Urinary bladder (tissue), 4 donors: ENCODE measurements at places on chromosomes 7 and 10. TPM values are rescaled to one million over a fixed set of nuclear protein-coding genes. Genes with fewer than 3 reads are reported as not detected.

The HOXA11 gene
- polyA plus RNA-seq: 39.1 TPM

The C10orf143 gene
- polyA plus RNA-seq: 7.7 TPM

The EIF4EBP2 gene
- 48.3 TPM for polyA plus RNA-seq

DNA sequence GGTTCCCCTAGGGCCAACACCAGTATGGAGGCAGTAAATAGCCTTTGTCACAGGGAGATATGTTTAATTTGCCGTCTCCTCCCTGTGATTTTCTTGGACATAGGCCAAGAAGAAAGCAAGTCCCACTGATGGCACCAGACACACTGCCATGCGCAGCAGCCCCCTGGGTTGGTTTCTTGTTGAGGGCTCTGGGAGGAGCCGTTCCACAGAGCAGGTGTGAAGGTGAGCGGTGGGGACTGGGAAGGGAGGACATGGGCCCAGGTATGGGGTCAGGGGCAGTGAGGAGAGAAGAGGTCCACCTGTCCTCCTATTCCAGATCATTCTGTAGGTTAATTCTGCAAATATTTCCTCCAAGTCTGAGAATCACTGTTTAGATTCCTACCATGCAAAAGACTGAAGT is 376.1 kb downstream of the PLXNA4 start:
- DNase-seq: no peak

DNA sequence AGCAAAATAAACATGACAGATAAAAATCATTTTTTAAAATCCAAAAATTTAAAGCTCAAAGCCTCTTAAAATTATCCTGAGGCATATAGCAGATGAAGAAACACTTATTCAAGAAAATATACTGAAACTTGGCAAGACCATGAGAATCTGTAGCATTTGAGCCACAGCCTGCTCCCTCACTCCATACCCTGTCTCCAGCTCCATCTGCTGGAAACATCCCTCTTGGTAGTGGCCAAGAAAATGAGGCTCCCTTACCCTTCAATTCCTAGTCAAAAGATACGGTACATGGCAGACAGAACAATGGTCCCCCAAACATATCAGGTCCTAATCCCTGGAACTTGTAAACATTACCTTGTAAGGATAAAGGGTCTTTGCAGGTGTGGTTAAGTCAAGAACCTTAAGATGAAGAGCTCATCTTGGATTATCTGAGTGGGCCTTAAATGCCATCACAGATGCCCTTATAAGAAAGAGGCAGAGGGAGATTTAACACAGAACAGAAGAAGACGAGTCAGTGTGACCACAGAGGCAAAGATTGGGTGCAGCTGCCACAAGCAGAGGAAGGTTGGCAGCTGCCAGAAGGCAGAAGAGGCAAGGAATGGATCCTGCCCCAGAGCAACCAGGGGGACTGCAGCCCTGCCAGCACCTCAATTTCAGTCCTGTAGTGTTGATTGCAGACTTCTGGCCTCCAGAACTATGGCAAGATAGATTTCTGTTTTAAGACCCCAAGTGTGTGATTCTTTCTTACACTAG is 149.4 kb downstream of the ZNF248 start:
- DNase-seq: no peak

DNA sequence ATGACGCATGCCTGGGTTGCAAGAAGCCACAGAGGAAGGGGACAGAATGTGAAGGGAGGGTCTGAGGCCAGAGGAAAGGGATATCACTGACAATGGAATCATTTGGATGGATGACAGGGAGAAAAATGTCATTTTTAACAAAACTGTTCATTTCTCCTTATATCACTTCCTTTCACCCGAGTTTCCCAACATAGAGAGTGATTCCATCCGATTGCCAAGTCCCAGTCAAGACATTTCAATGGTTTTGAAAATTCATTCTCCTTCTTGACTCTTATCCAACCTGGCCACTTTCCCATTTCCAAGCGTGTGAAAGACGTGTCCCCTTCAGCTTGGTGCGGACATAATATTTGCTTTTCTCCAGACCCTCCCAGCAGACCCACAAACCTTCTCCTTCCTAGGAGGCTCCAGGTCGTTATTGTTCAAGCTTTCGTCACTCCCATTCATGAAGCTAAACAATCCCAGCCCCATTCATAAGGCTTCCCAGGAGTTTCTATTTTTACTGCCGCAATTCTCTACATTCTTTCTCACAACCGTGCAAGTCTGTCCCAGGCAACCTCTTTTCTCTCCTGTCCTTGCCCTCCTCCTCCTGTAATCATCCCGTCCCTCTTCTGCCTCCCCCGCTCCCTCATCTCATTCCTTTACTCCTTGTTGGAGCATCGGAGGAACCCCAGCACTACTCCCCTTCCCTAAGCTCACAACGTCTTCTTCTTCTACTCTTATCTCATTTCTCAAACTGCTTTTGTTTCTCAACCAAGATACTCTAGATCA is 301.3 kb upstream of the KLF6 start:
- no peak for DNase-seq

DNA sequence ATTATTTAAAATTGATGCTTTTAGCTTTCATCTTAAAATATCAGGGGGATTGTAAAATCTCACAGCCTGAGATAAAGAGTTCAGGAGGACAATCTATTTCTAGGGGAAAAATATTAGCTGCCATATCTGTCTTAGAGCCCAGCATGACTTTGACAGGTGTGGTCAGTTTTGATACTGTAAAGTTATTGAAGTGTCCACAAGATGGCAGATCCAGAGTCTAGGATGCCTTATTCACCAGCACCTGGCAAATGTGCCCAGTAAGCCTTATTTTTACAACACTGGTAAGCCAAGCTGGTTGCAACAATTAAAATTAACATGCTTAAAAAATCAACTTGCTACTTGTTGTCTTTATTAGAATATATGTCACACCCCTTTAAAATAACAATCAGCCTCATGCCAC is 579.3 kb downstream of the SH2D4B start:
- no peak for DNase-seq

DNA sequence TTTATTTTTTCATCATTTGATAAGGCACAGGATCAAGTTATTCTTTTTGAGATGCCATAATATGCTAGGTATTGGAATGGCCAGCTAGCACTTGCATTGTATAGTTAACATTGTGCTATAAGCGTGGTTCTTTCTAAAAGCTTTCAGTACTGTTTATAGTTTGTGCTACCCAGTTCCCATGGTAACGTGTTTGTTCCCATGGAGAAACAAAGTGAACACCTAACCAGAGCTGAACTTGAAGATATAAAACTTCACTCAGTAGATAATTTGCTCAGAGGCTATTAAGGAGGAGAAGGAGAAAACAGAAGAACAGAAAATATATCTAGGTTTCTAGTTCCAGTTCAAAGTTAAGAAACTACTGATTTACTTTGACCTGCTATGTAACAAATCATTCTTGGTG is 23.6 kb upstream of the ITGB8 start:
- DNase-seq: no peak

DNA sequence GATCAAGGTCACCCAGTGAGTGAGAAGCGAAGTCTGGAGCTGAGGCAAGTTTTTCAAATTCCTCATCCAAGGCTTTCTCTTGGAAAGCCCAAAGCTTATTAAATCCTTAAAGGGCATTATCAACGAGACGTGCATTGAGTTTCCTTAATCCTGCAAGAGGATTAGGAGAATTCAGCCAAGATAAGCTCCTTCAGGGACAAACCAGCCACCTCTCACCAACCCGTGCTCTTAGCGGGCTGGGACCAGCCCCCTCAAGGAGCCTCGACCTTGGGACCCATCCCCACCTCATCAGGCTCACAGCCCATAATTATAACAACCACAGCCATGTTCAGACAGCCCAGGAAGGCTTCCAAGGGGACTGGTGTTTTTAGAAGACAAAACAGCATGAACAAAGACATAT is 12.0 kb upstream of the SLC29A4 start:
- DNase-seq: no peak
